ENCODE measurements at places on chromosomes 7 and 10.

DNA sequence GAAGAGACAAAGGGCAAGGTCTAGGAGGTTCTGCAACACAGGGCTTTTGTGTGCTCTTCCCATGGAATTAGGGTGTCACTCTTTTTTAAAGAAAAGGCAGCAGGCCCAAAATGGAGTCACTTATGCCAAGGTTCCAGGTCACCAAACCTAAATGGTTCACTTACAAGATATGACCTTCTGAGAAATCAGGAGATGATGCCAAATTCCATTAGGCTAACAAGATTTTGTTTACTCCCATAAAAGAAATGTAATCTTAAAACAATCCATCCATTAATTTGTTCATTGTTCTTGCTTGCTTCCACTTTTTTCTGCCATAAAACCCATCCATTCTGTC lies 158.1 kb downstream of the SNX13 start:
- DNase-seq = no peak

DNA sequence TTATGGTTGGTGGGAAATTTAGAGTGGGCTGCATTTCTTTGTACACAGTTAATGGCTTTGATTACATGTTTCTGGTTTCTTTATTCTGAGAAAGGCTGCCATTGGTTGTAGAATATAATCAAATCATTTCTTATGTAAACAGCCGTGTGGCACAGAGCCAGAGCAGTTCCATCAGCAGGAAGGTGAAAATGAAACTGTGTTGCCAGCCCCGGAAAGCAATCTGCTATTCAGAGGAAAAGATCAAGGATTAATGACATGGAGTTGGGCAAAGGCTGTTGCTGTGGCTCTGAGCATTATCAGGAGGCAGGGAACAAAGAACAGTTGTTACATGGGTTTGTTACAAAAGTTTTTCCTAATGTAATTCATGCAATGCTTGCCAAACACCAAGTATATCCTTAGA lies 74.2 kb upstream of the ZNF716 start:
- no peak for DNase-seq

DNA sequence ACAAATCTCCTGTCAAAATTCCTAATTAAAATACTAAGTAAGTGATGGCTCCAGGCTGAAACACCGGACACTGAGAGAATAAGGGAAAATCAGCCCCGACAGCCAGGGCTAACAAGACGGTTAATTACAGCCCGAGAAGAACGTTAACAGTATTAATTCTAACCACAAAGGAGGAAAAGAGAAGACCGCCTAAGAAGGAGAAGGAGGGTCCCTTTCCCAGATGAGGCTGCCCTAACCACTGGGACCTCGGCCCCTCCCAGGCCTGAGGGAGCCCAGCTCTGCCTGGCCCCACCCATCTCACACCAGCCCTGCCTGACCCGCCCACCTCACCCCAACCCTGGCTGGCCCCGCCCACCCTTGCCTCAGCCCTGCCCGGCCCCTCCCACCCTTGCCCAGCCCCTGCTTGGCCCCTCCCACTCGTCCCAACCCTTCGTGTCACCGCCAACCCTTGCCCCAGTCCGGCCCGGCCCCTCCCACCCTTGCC lies 51.3 kb downstream of the PWWP2B start:
- DNase-seq = no peak

DNA sequence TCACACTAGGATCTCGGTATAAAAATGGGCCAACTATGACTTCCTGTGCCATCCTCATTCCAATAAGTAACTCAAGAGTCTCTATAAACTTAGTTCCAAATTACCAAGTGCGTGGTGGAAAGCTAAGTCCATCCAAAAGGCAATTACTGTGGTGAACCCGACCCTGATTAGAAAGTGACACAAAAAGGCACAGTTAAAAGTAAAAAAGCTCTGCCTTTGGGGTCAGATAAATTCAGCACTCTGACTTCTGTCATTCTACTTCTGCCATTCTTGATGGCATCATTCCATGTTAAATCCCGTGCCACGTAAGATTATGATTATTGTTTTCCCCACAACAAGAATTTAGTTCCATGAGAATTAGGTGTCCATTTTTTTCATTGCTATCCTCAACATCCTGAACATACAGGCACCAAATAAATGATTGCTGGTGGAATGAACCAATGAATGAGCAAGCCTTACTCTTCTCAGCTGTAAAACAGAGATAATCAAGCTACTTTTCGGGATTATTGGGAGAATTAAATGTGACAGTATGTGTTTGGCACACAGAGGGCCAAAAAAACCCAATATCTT lies 877 bp downstream of the NCOA4 start:
- DNase-seq = no peak

DNA sequence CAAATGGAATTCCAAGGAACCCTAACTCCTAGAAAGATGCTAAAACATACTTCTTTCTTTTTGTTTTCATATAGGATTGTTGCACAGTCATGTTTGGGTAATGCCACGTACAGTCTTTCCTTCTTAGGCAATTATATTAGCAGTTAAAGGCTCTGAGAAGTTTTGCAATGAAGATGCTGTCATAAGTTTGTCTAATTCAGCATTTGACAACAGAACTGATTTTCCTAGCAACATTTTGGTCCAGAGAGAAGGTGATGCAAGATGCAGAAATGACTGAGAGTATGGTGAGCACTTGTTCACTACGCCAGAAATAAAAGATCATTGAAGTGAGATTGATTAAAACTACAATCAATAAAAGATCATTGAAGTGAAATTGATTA lies 184.0 kb upstream of the PLXNA4 start:
- no peak for DNase-seq

- no peak for DNase-seq
These were observed 1.3 kb upstream of the PIP start for GRCh38 chr7:143130541-143130940.

- no peak for DNase-seq
These were observed 104.9 kb downstream of the CDK14 start for GRCh38 chr7:90701021-90701420.

GRCh38 chr7:157044943-157045660 lies 34.6 kb upstream of the MNX1 start:
- no peak for DNase-seq

DNA sequence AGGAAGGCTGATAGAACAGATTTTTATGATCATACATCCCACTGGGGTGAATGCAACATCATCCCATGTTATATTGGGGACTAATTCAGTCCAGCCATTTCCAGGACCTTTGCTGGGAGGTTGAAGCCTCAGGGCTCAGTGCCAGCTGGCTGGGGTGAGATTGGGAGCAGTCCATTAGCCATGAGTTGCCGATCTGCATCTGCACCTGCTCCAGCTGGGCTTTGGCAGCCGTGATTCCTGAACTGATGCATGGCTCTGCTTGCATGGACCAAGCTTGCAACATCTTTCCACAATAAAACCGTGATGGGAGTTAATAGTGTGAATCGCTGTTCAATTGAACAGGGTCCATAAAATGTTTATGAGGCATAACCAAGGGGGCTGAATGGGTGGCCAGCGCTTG lies 346.9 kb downstream of the TYW1 start:
- DNase-seq = no peak

DNA sequence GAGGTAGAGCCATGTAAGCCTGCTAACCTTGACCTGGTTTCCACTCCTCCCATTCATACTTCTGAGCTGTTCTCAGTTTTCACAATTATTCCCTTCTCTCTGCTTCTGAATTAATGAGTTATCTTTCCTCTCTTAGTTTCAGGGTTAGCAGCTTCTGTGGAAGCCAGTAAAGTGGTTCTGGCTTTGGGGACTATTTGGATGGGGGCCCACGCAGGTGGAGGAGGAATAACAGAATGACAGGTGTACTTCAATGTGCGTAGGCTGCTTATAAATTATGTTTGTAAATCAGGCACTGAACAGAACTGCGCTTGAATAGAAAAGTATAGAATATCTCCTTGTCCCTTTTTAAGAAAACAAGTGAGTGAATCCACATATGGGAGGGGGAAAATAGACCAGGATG lies 128.9 kb upstream of the GAD2 start:
- no peak for DNase-seq

- no peak for DNase-seq
These were observed 66.3 kb downstream of the MPP7 start for GRCh38 chr10:28236591-28236990.

GRCh38 chr10:91901784-91902677 lies 7.3 kb downstream of the FGFBP3 start:
- DNase-seq = no peak

DNA sequence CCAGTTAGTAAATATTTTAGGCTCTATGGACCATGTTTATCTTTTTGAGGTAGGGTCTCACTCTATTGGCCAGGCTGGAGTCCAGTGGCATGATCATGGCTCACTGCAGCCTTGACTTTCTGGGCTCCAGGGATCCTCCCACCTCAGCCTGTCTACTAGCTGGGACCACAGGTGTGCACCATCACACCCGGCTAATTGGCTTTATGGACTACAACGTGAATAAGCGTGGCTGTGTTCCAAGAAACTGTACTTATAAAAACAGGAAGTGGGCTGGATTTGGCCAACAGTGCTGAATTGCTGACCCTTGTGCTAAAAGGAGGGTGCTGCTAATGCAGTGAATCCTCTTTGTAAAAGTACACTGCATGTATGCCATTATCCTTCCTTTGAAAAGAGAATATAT lies 111.7 kb upstream of the CDK13 start:
- DNase-seq = no peak

- no peak for DNase-seq
These were observed 80.3 kb upstream of the RET start for GRCh38 chr10:42996588-42996987.

- DNase-seq = no peak
These were observed 1.0 kb downstream of the TLL2 start for GRCh38 chr10:96512524-96513304.

DNA sequence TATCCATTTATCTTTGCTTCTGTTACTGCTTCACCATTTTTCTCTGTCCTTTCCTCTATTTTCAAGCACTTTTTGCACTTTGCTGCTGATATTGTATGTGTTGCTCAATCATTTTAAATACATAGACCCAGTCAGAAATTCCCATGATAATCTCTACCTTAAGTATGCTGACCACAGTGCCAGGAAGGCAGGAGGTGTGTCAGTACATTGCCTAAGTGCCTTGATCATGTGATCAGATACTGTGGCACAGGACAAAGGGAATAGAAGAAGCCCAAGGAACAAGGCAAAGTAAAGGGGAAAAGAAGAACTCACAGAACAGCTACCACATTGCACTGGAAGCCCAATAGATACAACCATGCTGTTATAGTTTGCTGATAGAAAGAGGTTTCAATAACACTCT lies 53.7 kb upstream of the CD36 start:
- no peak for DNase-seq

DNA sequence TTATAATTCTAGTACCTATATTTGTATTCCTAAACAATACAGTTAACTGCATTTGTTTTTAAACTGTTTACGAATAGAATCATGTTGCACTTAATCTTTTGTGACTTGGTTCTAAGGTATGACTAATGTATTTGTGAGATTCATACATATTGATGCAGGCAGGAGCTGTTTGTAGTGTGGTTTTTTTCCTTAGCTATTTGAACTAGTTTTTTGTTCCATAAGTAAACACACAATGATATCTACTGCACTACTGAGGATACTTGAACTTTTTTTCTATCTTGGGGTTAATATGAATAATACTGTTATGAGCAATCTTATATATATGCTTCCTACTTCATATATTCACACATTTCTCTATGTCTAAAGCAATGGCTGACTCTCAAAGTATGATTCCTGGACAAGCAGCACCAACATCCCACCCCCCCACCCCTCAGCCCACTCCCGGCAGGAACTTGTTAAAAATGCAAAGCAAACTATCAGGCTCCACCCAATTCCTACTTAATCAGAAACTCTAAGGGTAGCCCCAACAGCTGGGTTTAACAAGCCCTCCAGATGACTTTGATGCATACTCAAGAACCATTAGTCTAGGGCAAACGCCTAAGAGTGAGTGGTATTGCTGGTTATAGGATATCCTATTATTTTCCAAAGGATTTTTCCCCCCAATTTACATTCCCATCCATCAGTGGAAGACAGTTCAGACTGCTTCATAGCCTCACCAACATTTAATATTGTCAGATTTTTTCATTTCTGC lies 25.8 kb downstream of the BRAF start:
- no peak for DNase-seq

DNA sequence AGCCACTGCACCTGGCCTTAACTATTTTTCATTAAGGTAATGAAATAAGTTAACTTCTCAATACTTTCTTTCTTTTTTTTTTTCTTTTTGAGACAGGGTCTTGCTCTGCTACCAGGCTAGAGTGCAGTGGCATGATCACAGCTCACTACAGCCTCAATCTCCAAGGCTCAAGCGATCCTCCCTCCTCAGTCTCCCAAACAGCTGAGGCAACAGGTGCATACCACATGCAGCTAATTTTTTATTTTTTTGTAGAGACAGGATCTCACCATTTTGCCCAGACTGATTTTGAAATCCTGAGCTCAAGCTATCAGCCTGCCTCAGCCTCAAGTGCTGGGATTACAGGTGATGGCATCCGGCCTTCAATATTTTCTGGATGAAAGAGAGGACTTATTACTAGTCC lies 21.0 kb downstream of the KMT2C start:
- no peak for DNase-seq

DNA sequence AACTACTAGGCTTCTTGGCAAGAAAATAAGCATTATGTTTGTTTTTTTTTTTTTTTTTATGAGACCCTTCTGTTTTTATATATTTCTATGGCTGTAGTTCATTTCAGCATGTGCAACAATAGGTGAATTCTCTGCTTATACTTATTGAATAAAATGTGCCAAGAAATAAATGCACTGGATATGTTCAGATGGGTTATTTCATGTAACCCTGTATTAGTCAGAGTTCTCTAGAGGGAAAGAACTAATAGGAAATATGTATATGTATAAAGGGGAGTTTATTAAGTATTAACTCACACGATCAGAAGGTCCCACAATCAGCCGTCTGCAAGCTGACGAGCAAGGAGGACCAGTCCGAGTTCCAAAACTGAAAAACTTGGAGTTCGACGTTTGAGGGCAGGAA lies 292.8 kb downstream of the CSTF2T start:
- no peak for DNase-seq

DNA sequence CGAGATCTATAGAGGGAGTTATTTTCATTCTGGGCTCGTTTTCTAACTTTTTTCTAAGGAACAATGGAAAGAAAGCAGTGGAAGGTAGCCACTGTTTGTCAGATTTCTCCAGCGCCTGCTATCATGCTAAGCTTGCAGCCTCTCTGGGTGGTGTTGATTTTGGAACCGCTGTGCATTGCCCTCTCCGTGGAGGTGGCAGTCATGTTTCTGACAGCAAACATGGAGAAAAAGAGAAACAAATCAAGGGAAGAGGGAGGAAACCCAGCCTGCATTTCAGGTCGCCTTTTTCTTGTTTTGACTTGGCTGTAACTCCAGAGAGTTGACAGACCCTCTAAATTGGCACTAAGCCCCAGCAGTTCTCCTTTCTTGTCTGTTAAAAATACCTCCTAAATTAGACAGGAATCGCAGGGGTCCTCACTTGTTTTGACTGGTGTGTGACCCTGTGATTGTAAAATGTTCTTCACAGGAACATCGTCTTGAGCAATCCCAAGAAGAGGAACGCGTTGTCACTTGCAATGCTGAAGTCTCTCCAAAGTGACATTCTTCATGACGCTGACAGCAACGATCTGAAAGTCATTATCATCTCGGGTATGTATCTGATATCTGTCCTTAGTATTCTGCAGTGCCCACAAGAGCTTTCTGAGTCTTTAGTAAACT lies 4.8 kb downstream of the ECHDC3 start:
- no peak for DNase-seq

- no peak for DNase-seq
These were observed 71.1 kb downstream of the CFAP58 start for GRCh38 chr10:104424719-104425118.
